WTC11 (cell line): ENCODE measurements at places on chromosomes 5 and 9. TPM values are rescaled to one million over a fixed set of nuclear protein-coding genes. Genes with fewer than 3 reads are reported as not detected.

DNA sequence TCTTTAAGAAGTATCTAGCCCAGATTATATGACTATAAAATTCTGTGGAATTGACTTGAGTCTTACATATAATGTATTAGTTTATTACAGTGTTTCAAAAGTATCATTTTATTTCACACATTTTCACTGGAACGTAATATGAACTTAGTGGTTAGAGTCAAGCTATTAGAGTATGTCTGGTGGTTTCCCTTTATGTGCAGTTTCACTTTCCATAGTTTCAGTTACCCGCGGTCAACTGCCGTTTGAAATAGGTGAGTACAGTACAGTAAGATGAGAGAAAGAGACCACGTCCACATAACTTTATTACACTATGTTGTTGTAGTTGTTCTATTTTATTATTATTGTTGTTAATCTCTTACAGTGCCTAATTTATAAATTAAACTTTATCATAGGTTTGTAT is 50.5 kb downstream of the COMMD10 start:
- H3K27ac ChIP-seq: no peak overlapping the region
- no peak for DNase-seq
- H3K27me3 ChIP-seq: no peaks in the 10 kb centered on the region
- H3K4me3 ChIP-seq: no peak overlapping the region
- no peaks in the 10 kb centered on the region for H3K4me1 ChIP-seq
- H3K36me3 ChIP-seq: no peaks in the 10 kb centered on the region

- no peaks in the 10 kb centered on the region for H3K27me3 ChIP-seq
- H3K27ac ChIP-seq: no peak overlapping the region
- peaks cover 41% of the 10 kb centered on the region for H3K4me1 ChIP-seq
- H3K4me3 ChIP-seq: no peak overlapping the region
- H3K36me3 ChIP-seq: no peaks in the 10 kb centered on the region
- DNase-seq: no peak
Measured at GRCh38 chr9:73146111-73146815, 5.4 kb upstream of the ANXA1 start.

- H3K27me3 ChIP-seq: no peaks in the 10 kb centered on the region
- peaks cover 35% of the 10 kb centered on the region for H3K4me1 ChIP-seq
- H3K27ac ChIP-seq: no peak overlapping the region
- 0 out of 2 replicates have a peak, but pooled peaks cover 5% of the 10 kb centered on the region for H3K36me3 ChIP-seq
- H3K4me3 ChIP-seq: no peak overlapping the region
- DNase-seq: peak; percentile 20
Measured at GRCh38 chr9:82549174-82549821, 513.6 kb downstream of the RASEF start.

DNA sequence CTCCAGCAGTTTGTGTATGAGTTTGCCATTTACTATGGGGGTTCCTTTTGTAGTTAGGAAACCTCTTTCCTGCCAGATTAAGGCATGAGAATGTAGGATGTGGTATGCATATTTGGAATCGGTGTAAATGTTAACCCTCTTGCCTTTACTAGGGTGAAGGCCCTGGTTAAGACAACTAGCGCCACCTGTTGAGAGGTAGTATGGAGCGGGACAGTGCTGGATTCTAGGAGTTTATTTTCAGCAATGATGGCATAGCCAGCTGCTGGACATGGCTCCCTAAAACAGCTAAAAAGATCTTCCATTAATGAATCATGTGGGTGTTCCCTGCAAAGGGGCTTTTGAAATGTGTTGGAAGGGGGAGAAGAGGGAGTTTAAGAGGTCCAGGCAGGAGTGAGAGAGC is 30.7 kb upstream of the GPX3 start:
- H3K4me1 ChIP-seq: no peaks in the 10 kb centered on the region
- H3K27me3 ChIP-seq: peaks cover 9% of the 10 kb centered on the region
- H3K4me3 ChIP-seq: no peak overlapping the region

DNA sequence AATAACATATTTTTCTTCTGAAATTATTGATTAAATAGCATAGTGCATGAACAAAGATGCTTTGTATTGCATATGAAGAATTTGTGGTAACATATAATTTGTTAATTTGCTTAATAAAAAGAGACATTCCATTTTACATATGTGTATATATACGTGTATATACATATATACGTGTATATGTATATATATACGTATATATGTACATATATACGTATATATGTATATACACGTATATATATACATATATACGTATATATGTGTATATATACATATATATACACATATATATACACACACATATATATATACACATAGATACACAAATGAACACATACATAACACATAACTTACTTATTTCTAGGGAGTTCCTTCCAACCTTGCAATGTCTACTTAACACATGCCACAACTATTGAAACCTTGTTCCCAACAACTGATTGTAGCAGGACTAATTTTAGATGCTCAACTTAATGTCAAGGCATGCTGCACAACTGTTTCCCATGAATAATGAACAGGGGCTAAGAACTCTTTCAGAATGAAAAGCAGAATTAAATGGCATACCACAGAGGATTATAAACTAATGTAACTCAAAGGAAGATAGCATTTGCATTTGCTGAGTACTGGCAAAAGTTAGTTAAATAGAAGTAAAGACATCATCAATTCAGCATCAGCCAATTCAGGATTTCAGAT is 17.4 kb downstream of the KIF24 start:
- no peaks in the 10 kb centered on the region for H3K36me3 ChIP-seq
- no peak overlapping the region for H3K27ac ChIP-seq
- no peak overlapping the region for H3K4me3 ChIP-seq
- H3K4me1 ChIP-seq: no peaks in the 10 kb centered on the region

- no peak overlapping the region for H3K27ac ChIP-seq
- DNase-seq: no peak
- H3K36me3 ChIP-seq: no peaks in the 10 kb centered on the region
- H3K4me3 ChIP-seq: no peak overlapping the region
- no peaks in the 10 kb centered on the region; the same call in 1 of the 2 replicates for H3K27me3 ChIP-seq
Measured at GRCh38 chr9:37715260-37715659, 38.3 kb upstream of the TRMT10B start.

DNA sequence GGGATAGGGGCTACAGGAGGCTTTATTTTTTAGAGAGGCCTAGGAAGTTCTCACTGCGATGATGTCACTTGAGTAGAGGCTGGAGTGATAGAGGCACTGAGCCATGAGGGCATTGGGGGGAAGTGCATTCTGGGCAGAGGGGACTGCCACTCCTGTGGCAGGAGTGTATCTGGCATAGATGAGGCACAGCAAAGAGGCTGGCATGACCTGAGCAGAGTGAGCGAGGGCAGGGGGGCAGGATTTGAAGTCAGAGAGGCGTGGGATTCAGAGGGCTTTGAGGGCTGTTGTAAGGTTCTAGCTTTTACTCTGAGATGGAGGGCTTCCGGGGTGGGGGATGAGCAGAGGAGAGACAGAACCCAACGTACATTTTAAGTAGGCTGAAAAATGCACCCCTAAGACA is 91.9 kb upstream of the SH3PXD2B start:
- peaks cover 13% of the 10 kb centered on the region for H3K27me3 ChIP-seq
- H3K36me3 ChIP-seq: no peaks in the 10 kb centered on the region
- H3K4me3 ChIP-seq: no peak overlapping the region
- peaks cover 16% of the 10 kb centered on the region for H3K4me1 ChIP-seq
- DNase-seq: no peak
- H3K27ac ChIP-seq: no peak overlapping the region

GRCh38 chr5:138257583-138257982 is 16.8 kb downstream of the GFRA3 start:
- no peak for DNase-seq
- H3K27me3 ChIP-seq: peaks cover 9% of the 10 kb centered on the region; the same call in 1 of the 2 replicates
- no peak overlapping the region for H3K4me3 ChIP-seq
- H3K36me3 ChIP-seq: no peaks in the 10 kb centered on the region
- peaks cover 2% of the 10 kb centered on the region; the same call in 1 of the 2 replicates for H3K4me1 ChIP-seq

- peaks cover 39% of the 10 kb centered on the region for H3K27me3 ChIP-seq
- DNase-seq: no peak
- peaks cover 4% of the 10 kb centered on the region for H3K4me1 ChIP-seq
- no peak overlapping the region for H3K27ac ChIP-seq
- H3K36me3 ChIP-seq: no peaks in the 10 kb centered on the region; the same call in 1 of the 2 replicates
- H3K4me3 ChIP-seq: no peak overlapping the region
Measured at GRCh38 chr9:31347082-31347617, 1037.3 kb upstream of the ACO1 start.

- peaks cover 19% of the 10 kb centered on the region for H3K36me3 ChIP-seq
- peaks cover 32% of the 10 kb centered on the region for H3K4me1 ChIP-seq
- H3K4me3 ChIP-seq: no peak overlapping the region
- no peak for DNase-seq
- H3K27ac ChIP-seq: 0 out of 2 replicates have a peak overlapping the region, but pooled peaks have one; percentile 43
Measured at GRCh38 chr5:17277907-17278306, 60.5 kb downstream of the BASP1 start.

DNA sequence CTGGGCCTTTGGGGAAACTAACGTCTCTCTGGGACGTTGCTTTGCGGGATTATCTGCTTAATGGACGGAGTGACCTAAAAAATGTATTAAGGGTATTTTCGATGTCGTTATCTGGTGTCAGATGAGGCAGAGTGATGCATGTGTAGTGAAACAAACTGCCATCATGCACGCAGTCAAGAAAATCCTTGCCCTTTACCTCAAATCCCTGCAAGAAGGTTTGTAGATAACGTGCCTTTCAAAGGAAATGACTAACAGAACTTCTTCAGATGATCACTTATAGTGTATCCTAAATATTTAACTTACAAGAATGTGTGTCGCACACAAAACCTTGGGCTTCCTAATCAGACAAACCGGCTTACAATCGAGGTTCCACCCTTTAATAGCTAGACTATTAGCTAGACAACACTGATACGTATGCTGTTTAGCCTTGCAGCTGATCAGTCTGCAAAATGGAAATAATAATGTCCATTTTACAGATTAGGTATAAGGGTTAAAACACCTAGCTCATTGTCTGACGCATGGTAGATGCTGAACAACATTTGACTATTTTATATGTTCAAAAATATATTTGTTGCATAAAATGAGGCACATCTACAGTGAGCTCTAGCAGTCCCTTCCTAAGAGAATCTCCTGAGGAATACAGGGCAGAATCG is 541 bp upstream of the TBCA start:
- peak overlapping the region; percentile 86 for H3K4me3 ChIP-seq
- peaks cover 3% of the 10 kb centered on the region; the same call in 1 of the 2 replicates for H3K36me3 ChIP-seq

The PDE6A gene
- not detected in 3 replicates for total RNA-seq

The PRR16 gene
- 0.23 to 0.53 TPM (median 0.42 TPM) in 3 replicates for total RNA-seq

The PCDHA5 gene
- total RNA-seq: 0.85 to 0.94 TPM (median 0.90 TPM) in 3 replicates

The TRAF1 gene
- total RNA-seq: 1.8 to 3.1 TPM (median 2.9 TPM) in 3 replicates

The SLC6A19 gene
- 0.04 to 0.05 TPM in 2 of 3 replicates, not detected in the other for total RNA-seq

The TXNDC8 gene
- total RNA-seq: not detected in 3 replicates

The ANP32B gene
- total RNA-seq: 149 to 156 TPM (median 150 TPM) in 3 replicates
